ENCODE measurements at places on chromosomes 2 and 18.

GRCh38 chr2:127052057-127052770 is 54.7 kb downstream of the BIN1 start:
- DNase-seq, result no peak

- no peak for DNase-seq
These were observed 981 bp downstream of the ST8SIA3 start for GRCh38 chr18:57353137-57353939.

GRCh38 chr2:222752746-222753145 is 81.3 kb downstream of the MOGAT1 start:
- DNase-seq, result no peak

- DNase-seq, result no peak
These were observed 159.9 kb downstream of the BARD1 start for GRCh38 chr2:214649440-214650205.

- no peak for DNase-seq
These were observed 101.2 kb downstream of the RAPGEF4 start for GRCh38 chr2:172836827-172837226.

GRCh38 chr2:24613154-24613814 is 122.2 kb downstream of the NCOA1 start:
- no peak for DNase-seq

DNA sequence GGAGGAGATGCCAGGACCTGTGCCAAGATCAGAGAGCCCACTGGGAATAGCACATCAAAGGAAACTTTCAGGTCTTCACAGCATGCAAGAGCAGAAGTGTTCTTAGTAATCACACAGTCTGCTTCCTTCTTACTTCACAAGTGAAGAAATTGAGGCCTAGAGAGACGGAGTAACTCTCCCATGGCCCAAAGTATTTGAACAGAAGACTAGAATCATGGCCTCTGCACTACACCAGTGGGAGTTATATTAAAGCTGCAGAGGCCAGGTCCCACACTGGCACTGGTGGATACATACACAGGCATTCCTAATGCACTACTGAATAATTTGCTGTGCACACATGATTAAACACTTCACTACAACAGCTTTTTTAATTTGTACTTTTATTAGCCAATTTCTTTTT is 107.6 kb upstream of the RMP24 start:
- no peak for DNase-seq

DNA sequence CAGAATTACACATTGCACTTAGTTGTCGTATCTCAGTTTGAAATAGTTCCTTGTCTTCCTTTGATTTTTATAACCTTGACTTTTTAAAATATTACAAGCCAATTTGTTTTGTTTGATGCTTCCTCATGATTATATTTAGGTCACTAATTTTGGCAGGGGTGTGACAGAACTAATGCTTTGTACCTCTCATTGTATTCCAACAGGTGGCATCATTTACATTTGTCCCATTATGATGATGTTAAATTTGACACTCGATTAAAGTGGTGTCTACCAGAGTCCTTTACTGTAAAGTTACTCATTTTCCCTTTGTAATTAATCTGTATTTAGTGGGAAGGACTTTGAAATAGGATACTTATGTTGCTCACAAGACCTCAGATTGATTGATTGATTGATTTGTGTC is 21.5 kb upstream of the MFSD2B start:
- no peak for DNase-seq

DNA sequence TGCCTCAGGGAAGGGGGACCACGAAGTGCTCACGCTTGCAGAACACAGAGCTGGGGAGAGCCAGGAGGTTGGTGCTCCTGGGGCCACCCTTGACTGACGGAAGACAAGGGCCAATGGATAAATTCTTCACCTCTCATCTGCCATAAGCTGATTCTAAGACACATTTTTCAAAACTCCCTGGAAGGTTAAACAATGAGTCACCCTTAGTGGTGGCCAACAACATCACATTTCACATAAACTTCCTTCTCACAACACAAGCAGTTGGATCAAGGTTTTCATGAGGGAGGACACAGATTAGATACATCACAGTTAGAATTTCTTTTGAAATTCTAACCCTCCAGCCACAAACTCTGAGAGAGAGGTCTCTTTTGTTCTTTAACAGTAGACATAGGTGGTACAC is 713.6 kb upstream of the POU3F3 start:
- no peak for DNase-seq

GRCh38 chr2:112985090-112985489 is 7.3 kb downstream of the IL36G start:
- DNase-seq, result no peak

DNA sequence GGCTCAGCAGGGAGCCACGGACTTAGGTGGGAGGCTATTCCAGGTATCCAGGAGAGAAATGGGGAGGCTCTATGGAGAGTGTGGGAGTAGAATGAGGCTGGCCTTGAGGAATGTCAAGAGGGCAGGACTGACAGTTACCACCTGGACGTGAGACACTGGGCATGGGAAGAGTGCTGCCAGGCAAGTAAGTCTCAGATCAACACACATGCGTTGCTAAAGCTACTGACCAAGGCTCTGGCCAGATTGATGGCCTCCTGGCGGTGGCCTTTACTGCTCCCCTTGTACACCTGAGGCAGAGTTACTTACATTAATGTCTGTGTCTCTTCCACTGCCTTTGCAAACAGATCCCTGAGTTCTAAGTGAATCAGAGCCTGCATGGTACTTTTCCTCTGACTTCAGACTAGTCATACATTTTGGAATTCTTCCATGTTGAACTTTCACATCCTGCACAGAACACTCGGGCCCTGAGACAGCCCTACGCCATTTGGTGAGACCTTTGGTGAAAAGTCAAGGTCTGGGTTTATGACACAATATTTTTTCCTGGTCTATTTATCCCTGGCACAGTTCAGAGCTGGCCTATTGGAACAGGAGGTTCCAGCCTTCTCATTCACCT is 398.8 kb upstream of the TRIB2 start:
- DNase-seq, result no peak

GRCh38 chr18:37392648-37393047 is 172.9 kb downstream of the CELF4 start:
- no peak for DNase-seq

GRCh38 chr2:157940024-157940423 is 63.9 kb upstream of the ACVR1 start:
- no peak for DNase-seq

GRCh38 chr2:169345486-169346437 is 16.6 kb downstream of the LRP2 start:
- no peak for DNase-seq

GRCh38 chr2:96946060-96946459 is 40.3 kb downstream of the FAM178B start:
- DNase-seq, result no peak

- DNase-seq, result no peak
These were observed 84.2 kb upstream of the RMP24 start for GRCh38 chr18:35888329-35888728.

- no peak for DNase-seq
These were observed 140.3 kb downstream of the NDUFA10 start for GRCh38 chr2:239884875-239885274.

GRCh38 chr18:74541703-74542555 is 7.6 kb downstream of the CNDP1 start:
- no peak for DNase-seq

DNA sequence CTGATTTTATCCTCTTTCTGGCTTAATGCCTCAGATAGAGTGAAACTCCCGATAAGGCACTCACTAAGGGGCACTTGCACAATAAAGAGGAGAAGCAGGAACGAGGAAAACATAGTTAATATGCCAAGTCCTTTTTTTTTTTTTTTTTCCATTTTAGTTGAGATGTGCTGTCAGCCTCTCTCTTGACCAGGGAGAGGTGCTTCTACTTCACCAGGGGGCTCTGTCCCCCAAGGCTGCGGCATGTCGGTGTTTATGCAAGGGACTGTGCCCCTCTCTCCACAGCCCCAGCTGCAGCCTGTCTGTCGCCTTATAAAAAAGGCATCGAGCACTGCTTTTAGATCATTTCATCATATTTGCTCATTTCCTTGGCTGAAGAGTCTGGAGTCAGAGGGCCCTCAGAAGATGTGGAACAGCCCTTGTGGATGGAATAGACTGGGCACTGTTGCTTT is 178.1 kb downstream of the SLC8A1 start:
- no peak for DNase-seq

- peak; percentile 17 for DNase-seq
These were observed 15.1 kb downstream of the ACTG2 start for GRCh38 chr2:73907840-73908452.

GRCh38 chr2:111225856-111226255 is 105.1 kb downstream of the BCL2L11 start:
- no peak for DNase-seq

GRCh38 chr2:45992021-45992740 is 305.0 kb upstream of the EPAS1 start:
- DNase-seq, result no peak
